ENCODE measurements at places on chromosomes 11 and 22.

DNA sequence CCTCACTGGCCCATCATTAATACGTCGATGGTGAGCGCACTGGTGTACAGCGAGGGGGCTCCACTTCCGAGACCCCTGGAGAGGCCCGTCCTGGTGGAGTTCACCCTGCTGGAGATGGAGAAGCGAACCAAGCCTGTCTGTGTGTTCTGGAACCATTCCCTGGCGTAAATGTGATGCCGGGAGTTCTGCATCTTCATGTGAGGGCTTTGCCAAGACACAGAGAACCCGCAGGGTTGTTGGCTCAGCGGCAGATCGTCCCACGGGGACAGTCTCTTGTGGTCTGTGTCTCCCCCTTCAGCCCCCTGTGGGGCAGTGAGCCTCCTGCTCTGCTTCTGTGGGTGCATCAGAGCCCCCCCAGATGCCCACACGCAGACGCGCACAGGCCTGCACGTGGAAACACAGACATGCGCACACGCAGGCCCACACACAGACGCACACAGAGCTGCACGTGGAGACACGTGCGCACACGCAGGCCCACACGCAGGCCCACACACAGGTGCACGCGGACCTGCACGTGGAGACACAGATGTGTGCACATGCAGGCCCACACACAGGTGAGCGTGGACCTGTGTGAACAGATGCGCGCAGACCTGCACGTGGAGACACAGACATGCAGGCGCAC, 55.8 kb upstream of the PRODH start:
- no peak for DNase-seq

DNA sequence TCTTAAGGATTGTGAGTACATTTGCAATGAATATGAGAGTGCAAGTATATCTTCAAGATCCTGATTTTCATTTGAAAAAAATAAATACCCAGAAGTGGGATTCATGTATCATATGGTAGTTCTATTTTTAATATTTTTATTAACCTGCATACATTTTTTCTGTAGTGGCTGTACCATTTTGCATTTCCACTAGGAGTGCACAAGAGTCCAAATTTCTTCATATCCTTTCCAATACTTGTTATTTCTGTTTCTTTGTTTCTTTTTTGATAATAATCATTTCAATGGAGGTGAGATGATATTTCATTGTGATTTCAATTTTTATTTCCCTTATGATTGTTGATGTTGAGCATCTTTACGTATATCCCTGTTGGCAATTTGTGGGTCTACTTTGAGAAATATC, 759.8 kb upstream of the CNTN5 start:
- no peak for DNase-seq

- DNase-seq = peak; percentile 43
These were observed 14.7 kb downstream of the EPS8L2 start for GRCh38 chr11:720642-721246.

DNA sequence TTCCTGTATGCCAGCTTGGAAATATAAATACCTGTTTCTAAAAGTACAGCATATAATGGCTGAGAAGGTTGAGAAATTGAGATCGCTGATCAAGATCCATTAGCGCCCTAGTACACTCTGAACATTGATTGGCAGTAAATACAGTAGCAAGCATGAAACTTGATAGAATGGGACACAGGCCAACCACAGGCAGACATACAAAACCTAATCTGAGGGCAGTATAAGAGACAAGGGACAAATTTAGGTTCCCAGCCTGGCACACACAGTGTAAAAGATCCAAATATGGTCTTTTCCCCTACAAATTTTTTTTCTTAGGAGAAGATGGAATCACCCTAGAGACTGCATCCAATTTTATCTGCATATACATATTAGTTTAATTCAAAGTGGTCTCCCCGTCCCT, 126.5 kb upstream of the ARHGAP42 start:
- no peak for DNase-seq

DNA sequence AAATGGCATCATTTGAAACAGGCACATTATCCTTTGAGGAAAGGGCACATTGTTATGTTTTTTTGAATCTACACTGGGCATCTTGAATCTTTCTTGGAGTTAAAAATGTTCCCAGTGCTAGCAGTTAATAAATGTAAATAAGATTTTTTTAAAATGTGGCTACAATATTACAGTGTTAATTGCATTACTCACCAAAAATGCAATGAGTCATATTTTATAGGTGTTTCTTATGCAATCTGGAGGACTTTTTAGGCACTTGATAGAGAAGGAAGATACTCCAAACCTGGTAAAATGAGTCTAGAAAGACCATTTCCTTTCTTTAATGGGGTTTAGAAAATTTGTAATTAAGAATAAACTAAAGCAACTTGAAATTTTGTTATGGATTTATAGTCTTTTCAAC, 238.0 kb downstream of the METTL15 start:
- DNase-seq = no peak

DNA sequence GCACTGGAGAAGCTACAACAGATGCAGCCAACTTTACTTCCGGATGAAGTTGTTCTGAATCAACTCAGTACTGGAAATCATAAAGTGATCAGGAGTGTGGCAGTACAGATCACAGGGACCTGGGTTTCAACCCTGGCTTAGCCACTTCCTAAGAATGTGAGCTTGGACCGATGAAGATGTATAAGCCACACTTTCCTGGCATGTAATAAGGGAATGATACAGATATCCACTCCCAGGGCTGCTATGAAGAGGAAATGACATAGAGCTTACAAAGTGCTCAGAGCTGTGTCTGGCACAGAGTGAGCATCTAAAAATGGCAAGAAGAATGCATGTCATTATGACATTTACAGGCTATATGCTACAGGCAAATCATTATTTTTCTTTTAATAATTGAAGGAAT, 378.7 kb downstream of the NTM start:
- no peak for DNase-seq

DNA sequence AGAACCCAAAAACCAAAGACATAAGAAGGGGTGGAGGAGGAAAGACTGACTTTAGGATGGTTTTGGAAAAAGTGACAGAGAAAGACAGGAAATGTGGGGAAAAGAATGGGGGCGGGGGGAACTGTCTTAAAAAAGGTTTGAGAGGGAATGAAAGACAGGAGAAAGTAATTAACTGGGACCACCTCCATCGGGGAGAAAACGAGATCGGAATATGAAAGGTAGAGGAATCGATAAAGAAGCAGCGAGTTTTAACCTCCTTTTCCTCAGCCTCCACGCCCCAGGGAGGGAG, 524 bp downstream of the MTMR2 start:
- DNase-seq = no peak

GRCh38 chr11:78370406-78371172, 47.0 kb downstream of the GAB2 start:
- no peak for DNase-seq

DNA sequence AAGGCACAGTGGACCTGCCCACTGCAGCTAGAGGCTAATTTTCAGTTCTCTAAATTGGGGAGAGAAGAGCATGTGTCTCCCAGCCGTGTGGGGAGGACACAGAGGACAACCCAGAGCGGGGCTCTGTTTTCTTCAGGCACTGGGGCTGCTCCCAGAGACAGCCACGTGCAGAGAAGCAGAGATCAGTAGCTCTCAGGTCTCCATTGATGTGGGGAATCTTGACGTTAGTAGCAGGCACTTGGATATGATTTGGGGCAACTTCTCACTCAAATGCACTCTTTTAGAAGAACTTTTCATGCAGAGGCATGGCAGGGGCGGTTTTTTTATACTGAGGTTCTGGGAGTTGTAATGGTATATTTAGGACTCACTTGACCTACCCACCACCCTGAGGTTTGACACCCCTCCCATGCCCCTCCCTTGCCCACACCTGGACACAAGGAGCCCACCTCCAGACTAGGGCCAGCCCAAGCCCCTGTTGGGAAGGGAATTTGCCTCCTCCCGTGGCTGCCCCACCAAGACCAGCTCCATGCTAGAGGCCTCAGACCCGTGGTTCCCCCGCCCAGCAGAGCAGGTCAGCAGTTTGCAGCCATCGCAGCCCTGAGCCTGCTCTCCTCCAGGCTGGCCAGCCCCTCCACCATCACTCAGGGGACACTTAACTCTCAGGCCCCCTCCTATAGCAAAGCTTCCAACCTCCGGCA, 94.2 kb upstream of the RTL6 start:
- DNase-seq = no peak

DNA sequence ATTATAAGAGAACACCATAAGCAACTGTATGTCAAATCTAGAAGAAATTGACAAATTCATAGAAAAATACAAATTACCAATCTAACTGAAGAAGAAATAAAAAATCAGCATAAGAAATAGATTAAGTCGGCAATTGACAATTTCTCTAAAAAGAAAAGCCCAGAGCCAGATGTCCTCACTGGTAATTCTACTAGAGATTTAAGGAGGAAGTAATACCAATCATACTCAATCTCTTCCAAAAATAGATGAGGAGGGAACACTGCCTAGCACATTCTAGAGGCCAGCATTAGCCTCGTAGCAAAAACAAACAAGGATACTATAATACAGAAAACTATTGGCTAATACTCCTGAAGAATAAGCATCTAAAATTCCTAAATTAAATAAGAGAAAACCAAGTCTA, 40.4 kb upstream of the IGLL5 start:
- no peak for DNase-seq

- no peak for DNase-seq
These were observed 256.1 kb upstream of the SYN3 start for GRCh38 chr22:33314316-33314715.

- DNase-seq = no peak
These were observed 29.0 kb downstream of the CSNK2A3 start for GRCh38 chr11:11324090-11324489.

DNA sequence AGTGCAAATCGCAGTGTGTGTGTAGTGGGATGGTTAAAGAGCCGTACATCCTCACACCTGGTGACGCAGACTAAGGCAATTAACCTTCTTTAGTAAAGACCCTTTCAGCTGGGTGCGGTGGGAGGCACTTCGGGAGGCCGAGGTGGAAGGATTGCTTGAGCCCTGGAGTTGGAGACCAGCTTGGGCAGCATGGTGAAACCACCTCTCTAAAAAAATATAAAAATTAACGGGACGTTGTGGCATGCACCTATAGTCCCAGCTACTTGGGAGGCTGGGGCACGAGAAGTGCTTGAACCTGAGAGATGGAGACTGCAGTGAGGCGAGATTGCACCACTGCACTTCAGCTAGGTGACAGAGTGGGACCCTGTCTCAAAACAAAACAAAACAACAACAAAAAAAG, 31.5 kb downstream of the ZBTB16 start:
- DNase-seq = no peak

DNA sequence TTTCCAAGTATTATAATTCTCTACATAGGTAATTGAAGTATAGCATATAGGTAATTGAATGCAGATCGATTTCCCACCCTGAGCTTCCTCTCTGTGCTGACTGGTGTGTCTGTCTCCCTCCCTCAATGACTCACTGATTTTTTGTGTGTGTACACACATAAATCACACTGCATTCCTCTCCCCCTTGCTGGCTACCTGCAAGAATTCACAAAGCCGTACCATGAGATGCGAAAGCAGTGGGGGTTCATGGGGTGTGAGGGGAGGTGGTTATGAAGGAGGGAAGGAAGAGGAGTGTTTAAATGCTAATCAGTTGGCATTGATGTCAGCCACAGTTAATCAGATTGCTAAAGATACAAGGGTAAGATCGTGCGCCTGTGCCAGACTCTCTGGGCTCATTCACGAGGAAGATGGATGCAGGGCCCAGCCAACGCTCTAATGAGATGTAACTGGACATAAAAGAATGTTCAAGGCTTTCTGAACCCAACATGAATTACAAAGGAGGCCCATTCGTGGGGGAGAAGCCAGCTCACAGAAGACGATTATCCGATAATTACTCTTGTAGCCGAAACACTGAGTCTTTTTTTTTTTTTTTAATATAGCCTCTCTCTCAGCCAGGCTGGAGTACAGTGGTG, 107.4 kb downstream of the SEZ6L start:
- DNase-seq = no peak

DNA sequence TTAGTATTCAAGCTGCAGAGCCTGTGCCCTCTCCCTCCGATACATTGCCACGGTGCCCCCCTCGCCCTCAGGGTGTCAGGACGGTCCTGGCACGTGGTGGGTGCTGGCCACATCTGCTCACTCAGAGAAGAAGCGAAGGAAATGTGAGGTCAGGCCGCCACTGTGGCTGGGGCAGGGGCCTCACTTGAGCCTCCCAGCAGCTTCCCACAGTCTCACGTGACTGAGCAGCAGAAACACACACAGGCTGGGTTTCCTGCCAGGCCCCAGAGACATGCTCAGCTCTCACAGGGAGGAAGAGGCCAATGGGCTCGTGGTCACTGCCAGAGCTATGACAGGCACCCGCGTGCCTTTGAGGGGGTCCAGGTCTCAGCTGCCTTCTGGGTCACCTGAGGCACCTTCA, 37.9 kb upstream of the PRR5 start:
- DNase-seq = no peak

DNA sequence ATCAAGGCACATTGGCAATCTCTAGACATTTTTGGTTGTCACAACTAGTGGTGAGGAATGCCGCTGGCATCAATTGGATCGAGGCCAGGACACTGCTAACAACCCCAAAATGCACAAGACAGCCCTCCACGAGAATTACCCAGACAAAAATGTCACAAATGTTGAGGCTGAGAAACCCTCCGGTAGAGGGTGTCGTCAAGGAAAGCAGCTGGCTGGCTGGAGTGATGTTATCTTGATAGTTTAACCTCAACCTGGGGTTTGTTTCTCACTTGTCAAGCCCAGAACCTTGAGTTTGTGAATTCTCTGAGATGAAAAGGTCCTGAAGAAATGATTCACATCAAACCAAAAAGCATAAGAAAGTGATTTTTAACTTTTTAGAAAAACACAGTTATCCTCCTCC, 21.1 kb upstream of the TMPRSS13 start:
- no peak for DNase-seq

GRCh38 chr11:73521621-73522020, 76.3 kb downstream of the FAM168A start:
- peak; percentile 1 for DNase-seq

GRCh38 chr22:37107816-37108621, 1.5 kb downstream of the TMPRSS6 start:
- no peak for DNase-seq

DNA sequence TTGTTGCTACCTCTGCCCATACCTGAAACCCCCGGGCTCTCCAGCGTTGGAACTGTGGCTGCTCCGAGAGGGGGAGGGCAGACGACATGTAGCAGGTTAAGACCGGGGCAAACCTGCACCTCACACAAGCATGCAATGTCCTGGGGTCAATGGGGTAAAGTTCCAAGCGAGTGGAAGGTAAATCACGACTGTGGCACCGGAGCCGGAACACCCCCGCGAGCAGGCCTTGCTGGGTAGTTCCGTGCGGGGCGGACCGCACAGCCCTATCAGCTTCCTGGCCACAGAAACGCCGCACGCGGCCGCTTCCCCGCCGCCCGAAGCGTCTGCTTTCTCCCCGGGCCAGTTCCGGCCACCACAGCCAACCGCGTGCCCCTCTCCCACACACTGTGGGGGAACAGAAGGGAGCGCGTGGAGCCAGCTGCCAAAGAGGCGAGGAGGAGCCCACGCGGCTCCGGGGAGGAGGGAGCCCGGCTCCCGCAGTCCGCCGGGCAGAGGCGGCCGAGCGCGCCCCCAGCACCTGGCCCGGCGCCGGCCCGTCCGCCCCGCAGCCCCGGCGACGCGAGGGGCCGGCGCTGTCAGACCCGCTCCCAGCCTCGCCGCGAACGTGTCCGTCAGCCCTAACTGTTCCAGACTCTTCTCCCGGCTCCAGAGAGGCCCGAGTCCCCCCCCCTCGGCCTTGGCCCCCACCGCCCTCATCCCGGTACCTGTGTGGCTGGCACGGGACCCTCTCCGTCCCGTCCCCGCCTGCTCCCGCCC, 1.6 kb downstream of the SPTBN2 start:
- DNase-seq = no peak
